ENCODE measurements at places on chromosomes 3 and 15.

GRCh38 chr15:24067733-24068501, 380.8 kb upstream of the NDN start:
- no peak for DNase-seq

GRCh38 chr15:90412356-90413194, 24.5 kb downstream of the IQGAP1 start:
- DNase-seq = no peak

DNA sequence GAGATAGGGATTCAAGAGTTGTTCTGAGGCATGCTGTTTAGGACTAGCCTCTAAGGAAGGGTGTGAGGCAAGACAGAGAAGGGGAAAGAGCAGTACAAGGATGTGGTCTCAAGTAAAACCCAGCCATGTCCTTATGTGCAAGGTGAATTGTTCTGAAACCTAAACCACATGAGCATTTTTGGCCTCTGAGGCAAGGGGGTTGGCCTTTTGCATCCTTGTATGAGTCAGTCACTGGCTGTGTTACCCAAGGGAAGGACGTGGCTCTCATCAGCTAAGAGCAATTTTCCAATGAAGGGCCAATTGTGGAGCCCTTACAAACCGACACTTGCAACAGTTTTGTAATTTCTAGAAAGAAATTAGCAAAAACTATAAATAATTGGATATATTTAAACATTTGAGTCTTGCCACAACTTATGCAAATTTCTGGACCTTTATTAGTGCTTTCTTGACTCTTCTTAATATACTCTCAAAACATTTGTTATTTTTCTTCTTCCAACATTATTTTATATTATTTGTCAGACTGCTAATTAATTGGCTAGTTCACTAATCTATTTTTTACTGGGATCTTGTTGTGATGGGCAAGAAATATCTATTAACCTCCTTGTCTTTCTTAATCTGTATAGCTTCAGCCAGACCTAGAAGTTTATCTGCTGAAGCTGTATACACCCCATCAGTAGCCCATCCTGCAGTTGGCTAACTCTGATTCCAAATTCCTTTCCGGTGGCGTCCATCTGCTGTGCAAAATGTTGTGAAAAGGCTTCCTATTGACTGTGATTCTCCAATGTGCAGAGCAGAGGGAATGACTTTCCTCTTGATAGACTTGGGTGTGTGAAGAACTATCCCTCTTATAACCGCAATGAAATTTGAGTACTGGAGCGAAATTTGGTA, 97.7 kb upstream of the P2RY1 start:
- no peak for DNase-seq

DNA sequence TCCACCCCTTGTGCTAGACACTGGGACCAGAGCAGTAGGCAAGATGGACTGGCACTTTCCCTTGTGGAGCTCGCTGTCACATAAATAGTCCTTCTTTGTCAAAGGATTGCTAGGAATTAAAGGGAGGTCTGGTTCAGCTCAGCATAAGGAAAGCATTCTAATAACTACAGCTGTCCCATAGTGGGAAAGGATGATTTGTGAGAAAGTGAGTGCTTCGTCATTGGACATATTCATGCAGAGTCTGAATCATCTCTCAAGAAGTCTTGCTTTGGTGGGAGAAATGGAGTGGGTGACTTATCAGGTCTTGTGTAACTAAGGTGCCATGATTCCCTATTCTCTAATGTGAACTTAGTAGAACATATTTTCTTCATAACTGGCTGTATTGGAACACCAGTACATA, 14.7 kb downstream of the PPARG start:
- no peak for DNase-seq

DNA sequence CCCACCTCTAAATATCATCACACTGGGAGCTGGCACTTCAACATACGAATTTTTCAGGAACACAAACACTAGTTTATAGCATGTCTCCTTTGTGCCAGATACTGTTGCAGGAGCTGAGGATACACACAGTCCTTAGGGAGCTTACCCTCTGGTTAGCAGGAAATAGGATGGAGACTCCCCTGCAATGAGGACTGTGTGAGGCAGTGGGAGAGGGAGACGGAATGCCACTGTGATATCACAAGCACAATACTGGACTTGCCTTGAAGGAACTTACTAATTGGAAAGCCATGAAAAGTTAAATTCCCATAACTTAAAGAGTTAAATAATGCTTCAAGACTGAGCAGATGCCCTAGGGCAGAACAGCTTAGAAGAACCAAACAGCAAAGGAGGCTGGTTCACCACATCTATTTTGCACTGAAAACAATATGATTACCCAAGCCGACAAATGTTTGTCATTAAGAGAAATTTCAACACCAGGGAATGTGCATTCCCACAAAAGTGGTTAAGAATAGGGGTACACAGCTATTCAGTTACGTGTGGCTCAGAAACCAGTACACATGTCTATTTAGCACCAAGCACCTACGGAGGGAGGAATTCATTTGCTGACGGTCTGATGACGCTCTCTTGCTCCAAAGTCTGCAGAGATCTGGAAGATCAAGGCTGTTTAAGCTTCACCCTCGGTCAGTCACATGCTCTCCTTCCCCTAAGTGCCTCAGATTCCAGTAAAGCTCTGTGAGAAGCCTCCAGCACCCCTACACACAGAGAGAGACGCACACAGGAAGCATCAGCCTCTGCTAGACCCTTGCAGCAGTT, 5.2 kb downstream of the TBC1D2B start:
- DNase-seq = no peak

DNA sequence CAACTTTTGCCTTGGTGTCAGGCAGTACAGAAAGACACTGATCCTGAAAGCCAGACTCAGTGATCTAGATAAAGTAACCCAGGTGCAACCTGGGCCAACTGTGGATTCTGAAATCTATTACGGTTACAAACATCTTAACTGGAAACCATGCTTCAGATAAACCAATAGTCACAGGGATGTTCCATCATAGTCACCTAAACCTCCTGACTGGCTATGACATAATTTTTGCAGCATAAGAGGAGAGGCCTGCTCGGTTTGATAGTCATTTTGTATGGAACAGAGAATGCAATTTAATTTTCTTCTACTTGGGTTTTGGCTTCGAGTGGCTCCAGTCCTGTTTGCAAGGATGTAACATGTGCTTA, 3.7 kb downstream of the SLCO3A1 start:
- DNase-seq = no peak

- DNase-seq = no peak
These were observed 49.5 kb upstream of the HACD2 start for GRCh38 chr3:123634149-123635051.

DNA sequence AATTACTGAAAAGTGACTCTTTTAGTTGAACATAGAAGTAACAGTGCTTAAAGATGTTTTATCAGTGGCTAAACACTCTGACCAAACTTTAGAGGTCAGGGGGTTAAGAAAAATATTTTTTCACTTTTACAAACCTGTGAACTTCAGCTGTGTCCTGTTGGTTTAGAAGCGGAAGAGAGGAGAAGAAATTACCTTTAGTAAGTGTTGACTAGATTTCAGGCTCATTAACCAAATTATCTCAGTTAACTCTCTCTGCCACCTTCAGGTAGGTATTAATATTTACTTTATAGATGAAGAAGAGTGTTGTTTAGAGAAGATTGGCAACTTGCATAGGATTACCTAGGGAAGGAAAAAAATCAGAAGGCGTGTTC, 151.9 kb upstream of the CMC1 start:
- DNase-seq = no peak

DNA sequence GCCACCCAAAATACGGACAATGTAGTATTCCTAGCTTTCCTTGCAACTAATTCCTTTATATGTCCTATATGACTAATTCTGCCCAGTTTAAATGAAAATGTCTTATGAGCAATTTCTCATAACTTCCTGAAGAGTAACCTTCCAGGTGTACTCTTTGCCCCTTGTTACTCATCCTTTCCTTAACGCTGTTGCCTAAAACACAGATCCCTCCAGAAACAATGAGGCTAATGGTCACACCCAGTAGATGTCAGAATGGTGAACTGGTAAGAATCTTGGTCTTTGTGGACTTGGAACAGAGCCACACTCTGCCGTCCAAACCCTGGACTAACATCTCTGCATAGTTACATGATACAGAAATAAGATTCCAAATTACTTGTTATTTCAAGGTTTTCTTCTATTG, 497.9 kb downstream of the IGSF11 start:
- DNase-seq = no peak

GRCh38 chr3:49803465-49804140, 542 bp downstream of the INKA1 start:
- DNase-seq = peak; percentile 31

- DNase-seq = no peak
These were observed 92.3 kb upstream of the TLE3 start for GRCh38 chr15:70189826-70190695.

GRCh38 chr15:82177291-82178010, 85.1 kb downstream of the EFL1 start:
- DNase-seq = no peak

DNA sequence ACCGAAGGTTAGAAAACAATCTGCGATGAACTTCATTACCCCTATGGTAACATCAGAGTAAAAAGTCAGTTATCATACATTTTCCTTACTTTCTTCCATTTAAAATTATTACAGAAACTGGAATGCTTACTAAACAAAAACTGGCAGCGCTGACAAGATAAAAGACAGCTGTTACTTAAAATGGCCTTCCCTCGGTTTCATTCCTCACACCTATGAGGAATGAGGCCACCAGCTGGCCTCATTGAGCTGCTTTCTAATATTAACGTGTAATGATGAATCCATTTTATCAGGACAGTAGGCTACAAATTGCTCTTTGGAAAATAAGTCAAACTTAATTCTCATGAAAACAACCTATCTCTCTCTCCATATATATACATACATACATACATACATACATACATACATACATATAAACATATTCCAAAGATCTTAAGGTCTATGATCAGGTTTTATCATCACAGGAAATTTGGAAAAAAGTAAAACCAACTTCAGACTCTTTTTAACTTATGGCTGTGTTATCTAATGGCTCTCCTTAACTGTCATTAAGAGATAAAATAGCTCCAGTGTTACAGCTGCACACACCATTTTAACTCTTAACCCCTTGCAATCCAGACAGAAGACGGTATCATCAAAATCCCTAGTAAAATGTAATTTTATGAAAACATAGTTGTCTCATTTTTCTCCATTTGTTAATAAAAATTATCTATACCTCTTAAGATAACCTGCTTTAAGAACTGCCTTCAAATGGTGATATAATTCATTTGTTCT, 5.2 kb downstream of the CCNL1 start:
- no peak for DNase-seq

- no peak for DNase-seq
These were observed 11.7 kb upstream of the CP start for GRCh38 chr3:149233323-149233722.

GRCh38 chr3:129619726-129620162, 13.3 kb upstream of the PLXND1 start:
- DNase-seq = no peak

DNA sequence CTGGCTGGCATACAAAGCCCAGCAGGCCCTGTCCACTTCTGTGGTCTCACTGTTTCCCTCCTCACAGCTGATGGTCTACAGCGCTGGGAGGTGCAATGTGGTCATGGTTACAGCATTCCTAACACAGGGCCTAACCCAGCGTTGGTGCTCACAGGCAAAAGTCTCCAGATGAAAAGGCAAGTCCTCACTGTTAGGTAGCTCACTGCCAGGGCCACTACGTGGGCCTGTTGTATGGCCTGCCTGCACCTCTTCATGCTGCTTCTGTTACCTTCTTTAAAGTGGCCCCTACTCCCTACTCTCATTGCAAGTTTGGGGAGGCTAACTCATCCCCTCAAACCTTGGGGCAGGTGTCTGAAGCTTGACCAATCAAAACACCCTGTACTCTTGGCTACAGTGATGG, 31.3 kb downstream of the CCDC13 start:
- DNase-seq = no peak

- DNase-seq = no peak
These were observed 53.1 kb upstream of the ADAMTS17 start for GRCh38 chr15:100394736-100395440.

GRCh38 chr3:99568663-99569335, 69.6 kb upstream of the COL8A1 start:
- DNase-seq = no peak

DNA sequence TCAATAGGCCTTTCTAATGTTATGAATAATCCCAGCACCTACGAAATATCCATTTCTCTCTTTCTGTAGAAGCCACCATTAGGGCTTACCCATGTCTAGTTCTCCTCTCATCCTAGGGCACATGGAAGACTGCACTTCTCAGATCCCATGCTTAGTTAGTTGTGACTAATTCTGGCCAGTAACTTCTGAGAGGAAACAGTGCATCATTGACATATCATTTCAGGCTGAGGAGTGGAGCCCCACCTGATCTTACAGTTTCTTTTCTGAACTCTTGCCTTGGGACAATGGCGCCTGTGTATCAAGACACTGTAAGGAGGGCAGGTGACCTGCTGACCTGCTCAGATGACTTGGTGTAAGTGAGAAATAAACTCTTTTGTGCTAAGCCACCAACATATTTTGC, 39.4 kb upstream of the TBL1XR1 start:
- DNase-seq = no peak

- no peak for DNase-seq
These were observed 78.9 kb upstream of the ZNF280D start for GRCh38 chr15:56812221-56812620.

DNA sequence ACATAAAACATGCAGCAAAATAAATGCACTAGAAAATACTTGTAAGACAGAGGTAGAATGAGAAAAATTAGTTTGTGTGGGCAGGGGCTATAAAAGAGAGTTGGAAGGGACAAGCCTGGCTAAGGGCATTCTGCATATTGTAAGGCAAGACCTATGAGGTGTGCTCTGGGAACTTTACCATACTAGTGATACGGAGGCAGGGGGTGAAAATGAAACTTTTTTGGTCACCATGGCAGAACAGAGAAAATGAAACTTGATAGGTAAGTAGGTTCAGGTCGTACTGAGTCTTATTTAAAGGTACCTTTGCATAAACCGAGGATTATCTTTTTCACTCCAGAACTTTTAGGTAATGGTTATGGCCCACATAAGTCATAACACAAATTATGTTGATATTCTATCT, 74.7 kb upstream of the ACKR4 start:
- DNase-seq = no peak

DNA sequence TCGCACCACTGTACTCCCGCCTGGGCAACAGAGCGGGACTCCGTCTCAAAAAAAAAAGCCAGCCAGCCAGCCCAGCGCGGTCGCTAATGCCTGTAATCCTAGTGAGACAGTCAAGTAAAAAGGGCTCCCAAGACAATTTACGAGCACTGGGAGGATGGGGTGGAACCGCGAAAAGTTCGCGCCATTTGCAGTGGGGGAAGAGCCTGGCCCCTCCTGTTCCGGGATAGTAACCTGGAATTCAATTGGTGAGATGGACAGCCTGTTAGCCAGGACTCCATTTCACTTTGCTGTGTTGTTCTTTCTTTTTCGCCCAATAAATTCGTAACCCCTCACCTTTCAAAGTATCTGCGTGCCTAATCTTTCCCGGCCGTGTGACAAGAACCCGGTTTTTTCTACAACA, 19.5 kb downstream of the SLC4A7 start:
- DNase-seq = no peak
